WTC11 (cell line): ENCODE measurements at places on chromosomes 16 and 17. TPM values are rescaled to one million over a fixed set of nuclear protein-coding genes. Genes with fewer than 3 reads are reported as not detected.

DNA sequence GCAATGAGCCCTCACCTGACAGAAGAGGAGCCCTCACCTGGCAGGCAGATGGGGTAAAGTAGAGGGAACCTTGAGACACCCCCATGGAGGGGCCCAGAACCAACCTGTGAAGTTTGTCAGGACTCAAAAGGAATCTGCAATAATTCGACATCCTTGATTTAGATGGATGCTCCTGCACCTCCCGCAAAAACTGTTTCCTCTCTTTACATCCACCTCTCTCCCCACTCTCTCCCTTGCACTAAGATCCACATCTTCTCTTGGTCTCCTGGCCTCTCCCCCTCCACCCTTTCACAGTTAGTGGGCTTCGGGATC lies 34.9 kb upstream of the RBFOX3 start:
- no peaks in the 10 kb centered on the region; the same call in 1 of the 2 replicates for H3K27me3 ChIP-seq
- H3K36me3 ChIP-seq: no peaks in the 10 kb centered on the region; the same call in 1 of the 2 replicates
- DNase-seq: no peak
- no peaks in the 10 kb centered on the region for H3K4me1 ChIP-seq
- H3K27ac ChIP-seq: no peak overlapping the region

GRCh38 chr17:51184124-51184523 lies 17.9 kb downstream of the NME2 start:
- no peaks in the 10 kb centered on the region for H3K4me1 ChIP-seq
- no peaks in the 10 kb centered on the region for H3K27me3 ChIP-seq
- H3K36me3 ChIP-seq: peaks cover 62% of the 10 kb centered on the region

DNA sequence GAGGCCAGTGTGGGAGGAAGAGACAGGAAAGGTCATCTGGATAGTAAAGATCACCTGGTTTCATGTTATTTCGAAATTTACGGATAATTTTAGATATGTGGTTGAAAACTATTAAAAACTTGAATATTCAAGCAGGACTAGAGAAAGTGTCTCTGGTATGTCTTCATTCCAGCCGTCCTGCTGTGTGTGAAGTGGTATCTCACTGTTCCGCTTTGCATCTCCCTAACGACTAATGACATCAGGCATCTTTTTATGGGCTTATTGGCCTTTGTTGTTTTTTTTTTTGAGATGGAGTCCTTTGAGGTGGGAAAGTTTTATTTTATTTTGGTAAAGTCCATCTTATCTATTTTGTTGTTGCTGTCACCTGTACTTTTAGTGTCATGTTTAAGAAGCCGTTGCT lies 214.4 kb upstream of the CHMP6 start:
- H3K27ac ChIP-seq: no peak overlapping the region; the same call in 1 of the 2 replicates
- peaks cover 4% of the 10 kb centered on the region for H3K36me3 ChIP-seq
- H3K27me3 ChIP-seq: no peaks in the 10 kb centered on the region
- peaks cover 25% of the 10 kb centered on the region for H3K4me1 ChIP-seq

GRCh38 chr16:12350945-12351344 lies 374.4 kb downstream of the SNX29 start:
- no peaks in the 10 kb centered on the region; the same call in 1 of the 2 replicates for H3K27me3 ChIP-seq
- DNase-seq: peak; percentile 21
- no peak overlapping the region for H3K27ac ChIP-seq
- peaks cover 2% of the 10 kb centered on the region for H3K4me1 ChIP-seq
- H3K36me3 ChIP-seq: no peaks in the 10 kb centered on the region

GRCh38 chr17:15342460-15342859 lies 1.1 kb upstream of the TEKT3 start:
- peaks cover 53% of the 10 kb centered on the region for H3K27me3 ChIP-seq
- DNase-seq: no peak

- no peak overlapping the region for H3K4me3 ChIP-seq
- H3K4me1 ChIP-seq: peaks cover 9% of the 10 kb centered on the region
- DNase-seq: no peak
- H3K27me3 ChIP-seq: peaks cover 6% of the 10 kb centered on the region; the same call in 1 of the 2 replicates
- H3K36me3 ChIP-seq: peaks cover 13% of the 10 kb centered on the region
- no peak overlapping the region for H3K27ac ChIP-seq
These were observed 298.2 kb downstream of the HAPSTR1 start for GRCh38 chr16:9389543-9390207.

DNA sequence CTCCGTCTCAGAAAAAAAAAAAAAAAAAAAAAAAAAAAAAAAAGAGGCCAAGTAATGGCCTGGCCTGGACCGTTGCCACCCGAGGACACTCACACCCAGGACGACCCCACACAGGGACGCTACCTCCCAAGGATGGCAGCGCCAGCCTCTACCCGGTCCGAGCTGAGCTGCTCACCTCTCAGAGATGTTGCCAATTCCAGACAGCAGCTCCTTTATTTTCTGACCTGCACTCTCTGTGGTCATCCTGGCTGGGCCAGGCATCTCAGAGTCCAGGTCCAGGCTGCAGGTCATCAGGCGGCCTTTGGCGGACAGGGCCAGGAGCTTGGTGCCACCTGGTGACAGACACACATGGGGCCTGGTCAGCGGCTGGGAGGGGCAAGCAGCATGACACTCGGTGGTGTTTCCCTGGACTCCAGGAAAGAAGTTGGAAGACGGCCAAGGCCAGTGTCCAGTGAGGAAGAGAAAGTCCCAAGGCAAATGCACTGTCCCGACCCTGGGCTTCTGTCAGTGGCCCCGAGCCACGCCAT lies 3.1 kb downstream of the FAAP100 start:
- H3K4me1 ChIP-seq: peaks cover 17% of the 10 kb centered on the region
- no peak overlapping the region; the same call in 1 of the 2 replicates for H3K27ac ChIP-seq
- H3K27me3 ChIP-seq: no peaks in the 10 kb centered on the region
- no peak for DNase-seq

- no peaks in the 10 kb centered on the region; the same call in 1 of the 2 replicates for H3K27me3 ChIP-seq
- DNase-seq: no peak
- H3K4me1 ChIP-seq: no peaks in the 10 kb centered on the region
- H3K36me3 ChIP-seq: no peaks in the 10 kb centered on the region
These were observed 92.5 kb downstream of the UTP18 start for GRCh38 chr17:51352798-51353197.

- H3K36me3 ChIP-seq: no peaks in the 10 kb centered on the region
- H3K4me1 ChIP-seq: peaks cover 7% of the 10 kb centered on the region
- no peak overlapping the region for H3K4me3 ChIP-seq
- no peaks in the 10 kb centered on the region for H3K27me3 ChIP-seq
These were observed 250.7 kb downstream of the NTN1 start for GRCh38 chr17:9271989-9272388.

DNA sequence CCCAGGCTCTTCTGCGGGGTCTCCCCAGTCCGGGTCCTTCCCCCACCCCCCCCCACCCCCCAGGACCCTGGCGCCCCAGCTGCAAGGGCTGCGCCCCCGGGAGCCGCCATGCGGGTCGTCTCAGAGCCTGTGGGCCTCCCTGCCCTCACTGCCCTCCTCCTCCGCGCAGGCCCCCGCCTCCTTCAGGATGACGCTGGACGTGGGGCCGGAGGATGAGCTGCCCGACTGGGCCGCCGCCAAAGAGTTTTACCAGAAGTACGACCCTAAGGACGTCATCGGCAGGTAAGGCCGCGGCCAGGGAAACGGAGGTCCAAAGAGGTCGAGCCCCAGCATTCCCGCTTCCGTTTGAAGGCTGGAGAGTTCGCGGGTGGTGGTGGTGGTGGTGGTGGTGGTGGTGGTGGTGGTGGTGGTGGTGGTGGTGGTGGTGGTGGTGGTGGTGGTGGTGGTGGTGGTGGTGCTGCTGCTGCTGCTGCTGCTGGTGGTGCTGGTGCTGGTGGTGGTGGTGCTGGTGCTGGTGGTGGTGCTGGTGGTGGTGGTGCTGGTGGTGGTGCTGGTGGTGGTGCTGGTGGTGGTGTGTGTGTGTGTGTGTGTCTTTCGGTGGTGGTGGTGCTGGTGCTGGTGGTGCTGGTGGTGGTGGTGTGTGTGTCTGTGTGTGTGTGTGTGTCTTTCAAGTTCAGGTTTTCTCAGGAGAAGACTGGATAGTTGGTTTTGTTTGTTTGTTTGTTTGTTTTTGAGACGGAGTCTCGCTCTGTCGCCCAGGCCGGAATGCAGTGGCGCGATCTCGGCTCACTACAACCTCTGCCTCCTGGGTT lies 615 bp downstream of the PHKG2 start:
- peaks cover 17% of the 10 kb centered on the region for H3K36me3 ChIP-seq
- DNase-seq: peak; percentile 65
- H3K4me3 ChIP-seq: peak overlapping the region; percentile 94
- no peaks in the 10 kb centered on the region for H3K27me3 ChIP-seq
- peak overlapping the region; percentile 96 for H3K27ac ChIP-seq
- peaks cover 7% of the 10 kb centered on the region for H3K4me1 ChIP-seq

GRCh38 chr17:8806926-8807550 lies 7.9 kb upstream of the MFSD6L start:
- H3K4me3 ChIP-seq: no peak overlapping the region
- H3K36me3 ChIP-seq: no peaks in the 10 kb centered on the region
- DNase-seq: no peak
- no peaks in the 10 kb centered on the region; the same call in 1 of the 2 replicates for H3K27me3 ChIP-seq
- H3K4me1 ChIP-seq: peaks cover 13% of the 10 kb centered on the region

Gene NUPR1
- total RNA-seq: 0.33 to 1.1 TPM (median 0.66 TPM) in 3 replicates

Gene KRT31
- total RNA-seq: not detected in 3 replicates

GRCh38 chr17:40115101-40115436 lies 6.7 kb upstream of the MSL1 start:
- no peaks in the 10 kb centered on the region for H3K27me3 ChIP-seq
- no peaks in the 10 kb centered on the region for H3K36me3 ChIP-seq
- H3K27ac ChIP-seq: peak overlapping the region; percentile 77; the same call in 1 of the 2 replicates
- peaks cover 62% of the 10 kb centered on the region for H3K4me1 ChIP-seq
- DNase-seq: no peak

Gene DUS2
- total RNA-seq: 23.5 to 27.9 TPM (median 25.8 TPM) in 3 replicates

Gene CCL22
- 0.35 to 0.60 TPM (median 0.44 TPM) in 3 replicates for total RNA-seq

DNA sequence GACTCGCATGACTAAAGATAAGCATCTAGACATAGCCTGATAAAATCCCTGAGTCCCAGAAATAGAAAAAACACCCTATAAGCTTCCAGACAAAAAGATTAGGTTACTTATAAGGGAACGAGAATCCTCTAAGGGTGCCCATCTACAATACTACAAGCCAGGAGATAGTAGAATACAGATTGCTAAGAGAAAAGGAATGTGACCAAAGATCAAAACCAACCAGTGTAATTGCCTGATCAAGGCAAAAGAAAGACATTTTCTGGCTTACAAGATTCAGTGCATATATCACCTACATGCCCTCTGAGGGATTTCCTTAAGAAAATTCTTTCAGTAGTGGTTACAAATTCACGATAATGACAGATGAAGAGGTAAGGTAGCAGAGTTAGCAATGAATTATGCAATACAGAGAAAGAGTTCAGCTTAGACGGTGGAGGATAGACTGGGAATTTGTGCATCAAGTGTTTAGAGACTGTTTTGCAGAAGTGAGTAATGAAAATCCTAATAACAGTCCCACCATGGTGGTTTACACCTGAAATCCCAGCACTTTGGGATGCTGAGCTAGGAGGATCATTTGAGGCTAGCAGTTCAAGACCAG lies 35.0 kb downstream of the BCL7C start:
- peaks cover 30% of the 10 kb centered on the region for H3K27me3 ChIP-seq
- no peak overlapping the region for H3K27ac ChIP-seq
- no peak for DNase-seq
- H3K36me3 ChIP-seq: no peaks in the 10 kb centered on the region

DNA sequence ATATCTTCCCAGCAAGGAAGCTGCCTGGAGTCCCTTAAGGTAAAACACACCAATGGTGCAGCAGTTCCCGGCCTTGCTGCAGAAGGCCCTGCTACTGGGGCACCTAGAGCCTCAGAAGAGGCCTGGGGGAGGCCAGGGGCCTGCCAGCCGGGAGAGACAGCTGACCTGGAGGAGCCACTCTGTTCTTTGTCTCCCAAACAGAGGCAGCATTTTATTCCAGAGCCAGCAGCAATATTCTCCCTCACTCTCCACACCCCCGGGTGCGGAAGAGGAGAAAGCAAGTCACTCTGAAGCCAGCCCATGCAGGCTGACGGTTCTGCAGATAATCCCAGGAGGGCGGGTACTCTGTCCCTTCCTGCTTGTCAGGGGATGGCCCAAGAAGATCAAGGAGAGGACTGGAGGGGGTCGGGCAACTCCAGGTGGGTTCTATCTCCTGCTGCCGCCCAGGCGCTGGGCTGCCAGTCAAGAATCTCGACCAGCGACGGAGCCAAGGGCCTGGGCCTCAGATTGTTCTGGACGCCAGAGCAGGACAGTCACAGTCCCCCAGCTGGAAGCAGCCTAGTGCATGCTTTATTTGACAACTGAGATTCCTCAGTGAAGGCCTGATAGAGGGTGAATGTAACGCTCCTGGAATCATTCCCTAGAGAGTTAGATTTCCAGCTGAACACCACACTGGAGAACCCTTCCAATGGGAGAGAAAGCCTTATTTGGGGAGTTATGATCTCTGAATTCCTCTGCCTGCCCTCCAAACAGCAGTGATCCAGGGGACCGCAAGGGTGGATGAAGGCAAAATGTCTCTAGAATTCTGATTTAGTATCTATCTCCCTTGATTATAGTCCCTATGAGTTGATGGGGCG lies 1.1 kb upstream of the KIFC3 start:
- peak; percentile 31 for DNase-seq
- peak overlapping the region; percentile 91 for H3K4me3 ChIP-seq
- H3K27ac ChIP-seq: peak overlapping the region; percentile 66; the same call in 1 of the 2 replicates
- no peaks in the 10 kb centered on the region for H3K36me3 ChIP-seq
- peaks cover 61% of the 10 kb centered on the region for H3K4me1 ChIP-seq
- peaks cover 29% of the 10 kb centered on the region for H3K27me3 ChIP-seq

Gene PLLP
- total RNA-seq: 2.8 to 3.4 TPM (median 3.2 TPM) in 3 replicates

Gene KRT23
- not detected in 3 replicates for total RNA-seq

Gene ALDH3A1
- 0.35 to 1.1 TPM (median 0.53 TPM) in 3 replicates for total RNA-seq

GRCh38 chr17:50642722-50643656 lies 8.3 kb downstream of the ABCC3 start:
- no peak overlapping the region for H3K27ac ChIP-seq
- DNase-seq: no peak
- no peak overlapping the region for H3K4me3 ChIP-seq
- H3K27me3 ChIP-seq: peaks cover 3% of the 10 kb centered on the region; the same call in 1 of the 2 replicates
- no peaks in the 10 kb centered on the region for H3K36me3 ChIP-seq

DNA sequence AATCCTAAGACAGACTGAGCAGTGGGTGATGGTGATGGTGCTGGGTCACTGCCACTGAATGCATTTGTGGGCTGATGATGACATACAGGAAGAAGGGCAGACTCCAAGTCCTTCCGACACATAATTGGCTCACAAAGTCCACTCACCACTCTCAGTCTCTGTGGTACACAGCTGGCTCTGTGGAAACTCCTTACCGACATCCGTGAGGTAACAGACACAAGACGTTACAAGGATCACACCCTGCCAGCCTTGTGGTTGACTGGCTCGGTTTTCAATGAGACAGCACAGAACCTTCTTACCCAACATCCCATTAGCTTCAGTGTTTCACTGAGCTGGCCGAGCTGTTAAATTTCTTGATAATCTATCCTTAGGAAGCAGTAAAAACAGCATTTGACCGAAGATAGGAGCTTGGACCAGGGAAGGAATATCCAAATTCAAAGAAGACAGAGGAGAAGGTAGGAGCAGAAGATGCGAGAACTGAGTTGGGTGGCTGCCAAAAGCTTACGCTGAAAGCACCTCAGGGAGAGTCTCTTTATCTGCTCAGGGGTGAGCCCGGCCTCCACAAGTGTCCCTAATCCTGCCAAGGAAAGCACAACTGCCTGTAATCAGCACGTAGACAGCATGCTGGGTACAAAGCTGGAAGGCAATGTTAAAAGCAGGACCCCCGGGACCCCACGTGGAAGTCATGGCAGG lies 5.5 kb upstream of the MXRA7 start:
- no peaks in the 10 kb centered on the region for H3K27me3 ChIP-seq
- H3K4me1 ChIP-seq: peaks cover 4% of the 10 kb centered on the region
- peak overlapping the region; percentile 21; the same call in 1 of the 2 replicates for H3K27ac ChIP-seq
- H3K36me3 ChIP-seq: peaks cover 47% of the 10 kb centered on the region
- no peak for DNase-seq
- no peak overlapping the region for H3K4me3 ChIP-seq

GRCh38 chr16:17657045-17657444 lies 186.3 kb upstream of the XYLT1 start:
- no peaks in the 10 kb centered on the region for H3K36me3 ChIP-seq
- H3K27me3 ChIP-seq: peaks cover 7% of the 10 kb centered on the region
- no peak overlapping the region for H3K4me3 ChIP-seq
- H3K27ac ChIP-seq: no peak overlapping the region
- DNase-seq: peak; percentile 41
